ENCODE measurements at places on chromosomes 3 and 15.

DNA sequence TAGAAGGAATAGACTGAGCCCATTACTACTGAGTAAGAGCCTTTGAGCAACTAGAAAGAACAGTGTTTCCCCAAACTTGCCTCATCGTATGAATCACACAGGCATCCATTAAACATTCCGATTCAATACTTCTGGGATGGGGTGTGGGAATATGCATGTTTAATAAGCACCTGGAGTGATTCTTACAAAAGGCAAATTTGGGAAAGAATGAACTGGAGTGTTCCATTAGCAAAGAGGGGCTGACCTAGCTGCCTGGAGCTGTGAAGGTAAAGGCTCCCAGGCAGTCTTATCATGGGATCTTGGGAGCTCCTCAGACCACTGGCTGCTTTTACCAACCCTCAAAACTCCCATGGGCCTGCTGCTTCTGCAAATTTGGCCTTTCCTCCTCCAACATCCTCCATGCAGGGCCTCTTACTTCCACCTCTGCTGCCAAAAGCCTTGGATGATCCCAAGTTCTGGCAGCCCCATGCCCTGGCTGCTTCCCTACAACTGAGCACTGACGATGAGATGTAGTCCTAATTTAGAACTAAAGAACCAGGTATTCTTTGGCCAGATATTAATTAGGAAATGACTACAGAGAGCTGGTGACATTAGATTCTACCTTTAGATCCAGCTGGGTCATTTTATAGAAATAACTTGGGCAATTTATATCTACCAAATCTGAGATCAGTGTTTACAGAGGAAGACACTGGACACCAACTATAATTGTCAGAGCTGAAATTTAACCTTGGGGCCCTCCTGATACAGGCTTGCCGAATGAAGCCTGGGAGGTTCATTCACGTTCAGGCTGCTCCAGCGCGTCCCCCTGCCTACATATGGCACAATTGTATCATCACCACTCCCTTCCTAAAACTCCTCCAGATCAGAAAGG is 11.2 kb upstream of the HOMER2 start:
- DNase-seq, result no peak

GRCh38 chr3:57758686-57759085 is 2.6 kb downstream of the SLMAP start:
- no peak for DNase-seq

- DNase-seq, result no peak
These were observed 221.4 kb downstream of the NR1D2 start for GRCh38 chr3:24166515-24166914.

GRCh38 chr15:73926219-73927002 is at the start of gene LOXL1:
Gene LOXL1 (plus strand): TSS chr15:73926462. CDS start chr15:73926784, 322 bp downstream.
- DNase-seq, result peak; percentile 70

- no peak for DNase-seq
These were observed 35.9 kb downstream of the STARD5 start for GRCh38 chr15:81288040-81288439.

- no peak for DNase-seq
These were observed 5.5 kb downstream of the ITIH3 start for GRCh38 chr3:52800079-52800478.

GRCh38 chr3:52779011-52779836 is 1.8 kb downstream of the ITIH1 start:
- no peak for DNase-seq

GRCh38 chr3:60579734-60580133 is 671.5 kb downstream of the FHIT start:
- no peak for DNase-seq

DNA sequence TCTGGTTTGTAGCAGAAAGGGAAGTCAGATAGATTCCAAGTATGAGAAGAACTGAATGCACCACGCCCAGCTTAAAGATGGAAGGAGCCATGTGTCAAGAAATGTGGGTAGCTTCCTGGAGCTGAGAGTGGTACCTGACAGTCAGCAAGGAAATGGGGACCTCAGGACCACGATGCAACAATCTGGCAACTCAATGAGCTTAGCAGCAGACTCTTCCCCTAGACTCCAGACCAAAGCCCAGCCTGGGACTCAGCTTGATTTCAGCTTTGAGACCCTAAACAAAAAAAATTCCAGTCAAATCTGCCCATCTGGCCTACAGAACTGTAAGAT is 24.4 kb downstream of the MIX23 start:
- no peak for DNase-seq

GRCh38 chr15:75028991-75029377 is 5.6 kb downstream of the PPCDC start:
- no peak for DNase-seq

- DNase-seq, result no peak
These were observed 36.6 kb downstream of the ATP11B start for GRCh38 chr3:182829761-182830405.

- no peak for DNase-seq
These were observed 26.4 kb downstream of the POLG start for GRCh38 chr15:89308236-89308635.

DNA sequence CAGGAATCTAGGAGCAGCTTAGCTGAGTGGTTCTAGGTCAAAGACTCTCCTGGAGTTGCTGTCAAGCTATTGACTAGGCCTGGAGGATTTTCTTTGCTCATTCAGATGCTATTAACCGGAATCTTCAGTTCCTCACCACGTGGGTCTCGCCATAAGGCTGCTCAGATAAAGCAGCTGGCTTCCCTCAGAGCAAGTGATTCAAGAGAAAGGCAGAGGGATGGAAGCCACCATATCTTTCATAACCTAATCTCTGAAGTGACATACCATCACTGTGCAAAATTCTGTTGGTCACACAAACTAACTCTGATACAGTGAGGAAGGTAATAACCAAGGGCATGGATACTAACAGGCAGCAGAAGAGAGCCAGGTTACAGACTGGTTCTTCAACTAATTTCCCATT is 72.7 kb upstream of the FLNB start:
- no peak for DNase-seq

- DNase-seq, result no peak
These were observed 216.3 kb upstream of the MLF1 start for GRCh38 chr3:158354713-158355112.

GRCh38 chr3:157067114-157067513 is 92.8 kb downstream of the CCNL1 start:
- no peak for DNase-seq

GRCh38 chr15:101646672-101647071 is 5.5 kb downstream of the TM2D3 start:
- no peak for DNase-seq

DNA sequence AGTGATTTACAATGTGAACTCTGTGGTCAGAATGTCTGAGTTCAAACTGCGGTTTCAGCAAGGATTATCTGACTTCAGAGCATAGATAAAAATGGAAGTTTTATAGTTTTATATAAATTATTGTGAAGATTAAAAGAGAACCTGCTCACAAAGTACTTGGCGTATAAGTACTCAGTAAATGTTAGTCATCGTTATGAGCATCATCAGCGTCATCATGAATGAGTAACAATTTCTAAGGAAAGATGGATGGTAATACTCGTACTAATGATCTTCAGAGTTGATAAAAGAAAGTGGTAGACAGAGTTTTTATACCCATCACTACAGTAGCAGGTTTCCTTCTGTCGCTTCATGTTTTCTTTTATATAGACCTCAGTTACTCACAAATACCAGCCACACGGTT is 341.8 kb downstream of the RAP2B start:
- no peak for DNase-seq

- DNase-seq, result no peak
These were observed 284.5 kb downstream of the SLC9A9 start for GRCh38 chr3:143563786-143564185.

GRCh38 chr3:141699897-141700296 is 38.2 kb upstream of the RNF7 start:
- DNase-seq, result no peak

- DNase-seq, result no peak
These were observed 222.5 kb downstream of the SHQ1 start for GRCh38 chr3:72625602-72626337.

Data from frontal cortex (tissue), 4 donors.